ENCODE measurements at places on chromosomes 2 and 18.
A peak's percentile ranks its signal among the peaks of the same experiment; 100 is the strongest.

DNA sequence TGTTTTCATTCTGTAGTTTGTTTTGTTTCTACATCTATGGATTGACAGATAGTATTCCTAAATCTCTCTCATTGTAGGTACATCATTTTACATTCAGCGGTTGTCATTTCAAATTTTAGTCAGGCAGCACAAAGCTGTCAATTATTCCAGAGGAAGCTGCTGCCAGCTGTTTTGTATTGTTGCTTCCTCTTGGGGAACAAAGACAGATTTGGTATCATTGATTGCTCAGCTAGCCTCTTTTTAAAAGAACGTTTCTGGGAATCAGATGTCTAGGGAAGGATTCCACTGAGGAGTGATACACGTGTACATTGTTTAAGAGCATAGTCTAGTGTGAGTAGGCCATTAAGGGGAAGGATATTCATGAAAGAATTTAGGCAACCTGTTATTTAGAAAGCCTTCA is 145.8 kb downstream of the AGPS start:
- no peak for DNase-seq

DNA sequence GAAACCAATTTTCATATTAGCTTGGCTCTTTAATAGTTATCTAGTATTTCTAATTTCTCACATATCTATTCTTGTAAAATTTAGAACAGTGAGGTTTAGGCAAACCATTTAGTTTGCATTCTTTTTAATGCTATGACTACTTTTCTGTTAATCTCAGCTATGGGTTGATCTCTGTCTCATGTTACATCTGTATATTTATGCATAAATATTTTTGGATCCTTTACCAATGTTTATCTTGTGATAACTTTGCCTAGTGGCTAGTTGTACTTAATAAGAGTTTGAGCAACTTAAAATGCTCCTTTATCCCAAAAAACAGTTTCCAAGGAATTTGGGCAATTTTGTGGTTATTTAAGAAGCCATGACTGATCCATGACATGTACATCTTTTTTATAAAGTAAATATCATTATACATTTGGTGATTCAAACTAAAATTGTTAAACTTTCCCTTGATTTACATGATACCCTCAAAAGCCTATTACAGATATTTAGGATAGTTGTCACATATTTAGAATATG is 86.3 kb downstream of the R3HDM1 start:
- DNase-seq = no peak

DNA sequence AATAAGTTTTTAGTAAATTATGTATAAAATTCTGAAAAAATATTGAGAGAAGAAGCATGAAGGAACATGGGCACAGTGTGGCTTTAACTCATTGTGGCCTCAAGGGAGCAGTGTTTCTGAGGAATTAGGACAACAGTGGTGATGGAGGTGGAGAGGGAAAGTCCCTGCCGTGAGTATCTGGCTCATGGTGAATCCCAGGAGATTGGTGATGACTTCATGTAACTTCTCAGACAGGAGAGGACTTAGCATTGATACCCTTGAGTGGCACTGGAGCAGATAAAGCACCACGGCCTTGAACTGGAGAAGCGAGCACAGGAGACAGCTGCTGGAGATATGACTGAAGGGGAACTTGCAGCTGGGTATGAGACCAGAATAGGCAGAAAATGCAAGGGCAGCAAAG is 35.0 kb upstream of the LRP1B start:
- no peak for DNase-seq

- no peak for DNase-seq
Measured at GRCh38 chr2:215537611-215538010, 101.7 kb upstream of the FN1 start.

DNA sequence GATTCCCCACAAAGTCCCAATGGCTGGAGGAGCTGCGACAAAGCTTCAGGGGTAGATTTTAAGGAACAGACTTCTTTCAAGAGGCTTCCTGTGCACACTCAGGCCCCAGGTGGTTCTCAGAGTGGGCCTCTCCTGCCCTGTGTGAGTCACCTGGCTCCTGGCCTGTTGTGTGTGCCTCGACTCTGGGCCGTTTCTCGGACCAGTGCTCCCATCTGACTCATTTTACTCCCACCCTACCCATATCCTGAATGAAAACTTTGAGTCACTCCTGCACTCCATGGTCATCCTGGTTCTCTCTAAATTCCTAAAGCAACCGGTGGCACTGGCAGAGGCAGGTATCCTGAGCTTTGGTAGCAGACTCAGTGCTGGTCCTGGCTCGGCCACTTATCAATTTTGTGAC is 84.1 kb downstream of the CELF4 start:
- no peak for DNase-seq

GRCh38 chr2:3051266-3051665 is 326.4 kb downstream of the EIPR1 start:
- DNase-seq = peak; percentile 34

- DNase-seq = no peak
Measured at GRCh38 chr18:14026199-14026598, 106.0 kb downstream of the ZNF519 start.

GRCh38 chr2:62303788-62304187 is 107.9 kb downstream of the B3GNT2 start:
- DNase-seq = no peak

- DNase-seq = no peak
Measured at GRCh38 chr2:5660591-5660990, 31.6 kb upstream of the SOX11 start.

- no peak for DNase-seq
Measured at GRCh38 chr2:48015421-48015820, 109.1 kb upstream of the FBXO11 start.

GRCh38 chr18:36441426-36442240 is 144.1 kb downstream of the FHOD3 start:
- no peak for DNase-seq

- no peak for DNase-seq
Measured at GRCh38 chr2:38653380-38653714, 12.6 kb upstream of the GALM start.

GRCh38 chr18:56756966-56757365 is 105.8 kb downstream of the WDR7 start:
- DNase-seq = no peak

GRCh38 chr2:36449213-36449612 is 93.6 kb downstream of the CRIM1 start:
- no peak for DNase-seq

- peak; percentile 59 for DNase-seq
Measured at GRCh38 chr2:64945973-64946768, 43.0 kb upstream of the SLC1A4 start.

DNA sequence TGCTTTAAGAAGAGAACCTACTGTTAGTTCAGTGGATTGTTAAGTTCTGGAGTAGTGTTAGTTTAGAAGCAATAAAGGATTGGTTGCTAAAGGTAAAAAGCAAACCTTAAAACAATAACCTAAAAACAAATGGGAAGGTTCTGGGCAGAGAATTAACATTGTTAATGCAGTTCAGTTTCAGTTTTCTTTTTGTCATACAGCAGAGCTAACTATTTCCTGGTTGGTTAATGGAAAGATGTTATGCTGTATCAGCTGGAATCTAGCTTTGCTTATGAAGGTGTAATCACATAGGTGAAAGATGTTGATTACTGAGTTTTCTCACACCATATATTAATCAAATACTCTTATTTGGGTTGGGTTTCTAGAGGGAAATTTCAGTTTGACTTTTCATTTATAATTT is 23.8 kb downstream of the SMAD4 start:
- no peak for DNase-seq

DNA sequence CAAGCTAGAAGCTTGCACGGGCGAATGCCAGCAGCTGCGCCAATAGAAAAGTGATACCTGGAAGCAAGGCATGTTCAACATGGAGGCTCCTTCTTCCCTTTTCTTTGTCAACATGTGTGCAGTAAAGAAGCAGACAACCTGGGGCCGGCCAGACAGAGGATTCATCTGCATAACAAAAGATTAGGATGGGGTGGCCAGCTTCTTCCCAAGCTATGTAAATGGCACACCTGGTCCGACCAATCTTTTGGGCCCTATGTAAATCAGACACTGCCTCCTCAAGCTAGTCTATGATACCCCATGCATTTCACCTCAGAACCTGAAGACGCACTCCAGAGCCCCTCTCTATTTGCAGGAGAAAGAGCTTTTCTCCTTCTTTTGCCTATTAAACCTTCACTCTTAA is 66.4 kb upstream of the TGFA start:
- no peak for DNase-seq

GRCh38 chr2:204718607-204719006 is 173.3 kb downstream of the PARD3B start:
- DNase-seq = no peak

GRCh38 chr2:64126601-64127000 is 17.6 kb downstream of the PELI1 start:
- DNase-seq = no peak

DNA sequence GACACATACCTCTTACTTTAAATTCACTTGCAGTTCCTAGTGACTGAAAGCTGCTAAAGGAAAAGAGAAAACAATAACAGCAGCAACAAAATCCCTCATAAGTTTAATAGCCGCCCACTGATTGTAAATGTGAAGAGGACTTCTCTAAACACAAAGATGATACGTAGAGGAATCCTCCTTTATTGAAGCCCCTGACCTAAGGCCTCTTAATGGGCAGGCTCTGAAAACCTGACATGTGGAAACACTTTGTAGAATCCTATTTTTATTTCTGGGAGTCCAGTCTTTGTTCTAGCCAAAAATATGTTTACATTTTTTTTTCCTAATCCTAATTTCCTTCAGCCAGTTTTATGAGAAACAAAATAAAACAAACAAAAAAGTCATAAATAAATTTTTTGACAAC is 1277.7 kb upstream of the CELF4 start:
- no peak for DNase-seq

GRCh38 chr2:73985308-73986084 is 786 bp downstream of the TET3 start:
- DNase-seq = peak; percentile 58

GRCh38 chr18:12449051-12449785 is 41.5 kb downstream of the PRELID3A start:
- no peak for DNase-seq

DNA sequence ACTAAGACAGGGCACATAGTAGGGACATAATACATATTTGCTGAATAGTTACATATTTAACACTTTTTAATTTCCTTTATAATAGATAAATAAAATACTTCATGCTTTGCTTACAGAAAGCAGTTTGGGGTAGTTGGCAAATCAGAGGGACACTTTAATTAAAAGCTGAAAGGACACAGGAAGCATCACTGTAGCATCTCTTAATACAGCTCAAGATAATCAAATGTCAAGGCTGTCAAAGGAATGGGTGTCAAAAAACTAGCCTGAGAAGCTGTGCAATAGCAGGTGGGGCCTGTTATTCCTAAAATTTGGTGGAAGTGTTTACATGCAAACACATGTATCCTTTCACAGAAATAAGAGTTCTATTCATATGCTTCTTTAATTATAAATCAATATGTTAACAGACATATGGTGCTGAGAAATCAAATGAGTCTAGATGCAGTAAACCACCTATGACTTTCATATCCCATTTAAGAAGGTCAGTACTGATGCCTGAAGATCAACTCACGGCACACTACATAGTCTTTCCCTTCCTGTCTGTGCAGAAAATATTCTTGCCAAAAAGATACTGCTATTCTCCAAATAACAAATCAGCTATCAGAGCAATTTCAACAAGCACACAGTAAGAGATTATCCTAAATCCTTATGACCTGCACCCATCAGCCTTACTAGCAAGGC is 174.6 kb downstream of the STK39 start:
- DNase-seq = no peak

- DNase-seq = no peak
Measured at GRCh38 chr2:20123871-20124594, 72.6 kb upstream of the LAPTM4A start.

DNA sequence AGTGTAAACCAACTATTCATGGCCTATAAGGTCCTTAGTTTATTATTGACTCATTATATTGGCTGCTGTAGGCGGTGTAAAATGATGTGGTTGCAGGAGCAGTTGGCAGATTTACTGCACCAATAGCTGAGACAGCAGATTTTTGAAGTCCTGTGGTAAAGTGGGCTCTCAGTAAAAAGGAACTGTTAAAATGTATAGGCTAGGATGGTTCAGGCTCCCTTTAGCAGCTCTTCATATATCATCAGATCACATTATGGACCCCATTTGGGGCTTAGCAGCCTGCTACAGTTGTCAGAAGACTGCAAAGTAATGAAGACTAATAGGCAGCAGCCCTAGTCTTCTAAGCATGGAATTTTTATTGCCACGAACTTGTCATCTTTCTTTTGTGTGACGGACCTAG is 27.8 kb downstream of the MTX2 start:
- no peak for DNase-seq

DNA sequence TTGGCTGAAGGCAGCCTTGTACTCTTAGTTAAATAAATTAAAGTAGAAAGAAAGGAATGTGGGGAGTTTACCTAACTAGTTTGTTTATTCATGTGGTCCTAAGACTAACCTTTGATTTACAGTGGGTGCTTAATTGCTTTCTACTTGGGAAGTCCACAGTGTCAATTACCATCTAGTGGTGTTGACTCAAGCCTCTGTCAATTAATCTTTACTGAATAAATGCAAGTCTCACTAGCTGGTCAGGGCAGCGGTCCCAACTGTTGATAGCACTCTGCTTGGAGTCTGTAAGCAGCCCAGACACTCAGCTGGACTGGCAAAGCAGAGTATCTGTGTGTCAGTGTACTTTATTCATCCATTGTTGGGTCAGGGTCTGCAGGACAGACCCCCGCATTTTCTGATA is 15.8 kb downstream of the ZNF514 start:
- no peak for DNase-seq

GRCh38 chr2:159531475-159531874 is 84.9 kb downstream of the BAZ2B start:
- DNase-seq = no peak

DNA sequence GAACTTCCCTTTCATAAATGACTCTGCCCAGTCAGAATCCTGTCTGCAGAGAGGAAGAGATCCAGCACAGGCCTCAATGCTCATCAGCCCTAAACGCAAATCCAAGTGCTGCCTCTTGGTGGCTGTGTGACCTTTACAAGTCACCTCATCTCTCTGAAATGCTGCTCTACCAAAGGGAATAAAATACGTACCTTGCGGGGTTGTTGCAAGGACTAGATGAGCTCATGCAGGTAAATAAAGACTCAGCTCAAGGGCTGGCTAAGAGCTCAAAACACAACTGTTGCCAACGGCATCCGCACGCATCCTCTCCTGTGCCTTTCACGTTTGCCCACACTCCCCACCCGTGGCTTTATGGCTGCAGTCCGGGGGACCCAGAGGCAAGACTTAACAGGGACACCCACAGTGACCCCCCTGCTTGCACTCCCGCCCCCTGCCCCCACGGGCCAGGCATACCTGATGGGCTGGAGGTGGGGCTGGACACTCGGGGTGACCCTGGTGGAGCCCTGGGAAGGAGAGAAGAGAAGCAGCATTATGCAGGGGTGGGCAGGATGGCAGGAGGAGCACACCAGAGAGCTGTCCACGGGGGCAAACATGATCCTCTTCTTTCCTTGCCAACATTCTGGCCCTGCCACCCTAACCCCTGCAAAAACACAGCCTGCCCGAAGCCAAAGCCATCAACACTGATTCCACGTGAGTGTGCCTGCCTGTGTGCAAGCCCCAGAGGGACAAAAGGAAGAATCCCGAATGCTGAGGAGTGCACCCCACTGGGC is 102.6 kb downstream of the TNS1 start:
- DNase-seq = no peak

GRCh38 chr2:174699993-174700766 is 64.1 kb downstream of the CHRNA1 start:
- DNase-seq = no peak
